ENCODE measurements at places on chromosomes 11 and 22. TPM values are rescaled to one million over a fixed set of nuclear protein-coding genes. Genes with fewer than 3 reads are reported as not detected.

The PDE2A gene
- total RNA-seq: 0.24 TPM

The KRTAP5-2 gene
- total RNA-seq: not detected

The SOX6 gene
- 5.4 TPM for total RNA-seq

The PGA5 gene
- not detected for total RNA-seq
